CD14-positive monocyte (primary cell): ENCODE measurements at places on chromosomes 4 and X. TPM values are rescaled to one million over a fixed set of nuclear protein-coding genes. Genes with fewer than 3 reads are reported as not detected.

The GLRA2 gene
- polyA plus RNA-seq, result not detected

The CXCL11 gene
- 0.05 and 0.15 TPM in 2 replicates for polyA plus RNA-seq

The ARR3 gene
- polyA plus RNA-seq, result not detected

- H3K27ac ChIP-seq, result no peak overlapping the region
- no peaks in the 10 kb centered on the region for H3K4me1 ChIP-seq
- no peaks in the 10 kb centered on the region for H3K36me3 ChIP-seq
- H3K4me3 ChIP-seq, result no peak overlapping the region
Measured at GRCh38 chrX:126723881-126724280, 95.6 kb upstream of the PRR32 start.

DNA sequence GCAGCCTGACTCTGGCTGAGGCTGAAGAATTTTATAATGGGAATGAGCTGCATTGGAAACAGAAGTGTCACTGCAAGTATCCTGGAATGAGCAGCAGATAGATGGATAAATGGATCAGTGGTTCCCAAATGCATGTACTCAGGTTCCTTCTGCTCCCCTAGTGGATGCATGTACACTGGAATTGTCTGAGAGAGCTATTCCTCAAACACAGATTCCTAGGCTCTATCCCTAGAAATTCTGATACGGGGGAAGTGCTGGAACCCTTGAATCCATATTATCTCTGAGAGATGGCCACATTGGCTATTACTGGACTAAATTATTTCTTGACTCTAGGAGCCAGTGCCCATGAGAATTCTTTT lies 64.8 kb downstream of the TMEM131L start:
- H3K27ac ChIP-seq, result peak overlapping the region; percentile 78
- no peaks in the 10 kb centered on the region for H3K36me3 ChIP-seq
- H3K27me3 ChIP-seq, result no peaks in the 10 kb centered on the region
- no peak overlapping the region for H3K4me3 ChIP-seq
- peaks cover 50% of the 10 kb centered on the region for H3K4me1 ChIP-seq

- peaks cover 6% of the 10 kb centered on the region for H3K27me3 ChIP-seq
- peak; percentile 31 for DNase-seq
- H3K4me1 ChIP-seq, result peaks cover 26% of the 10 kb centered on the region
- no peaks in the 10 kb centered on the region for H3K36me3 ChIP-seq
Measured at GRCh38 chr4:1752284-1753041, 31.1 kb downstream of the TACC3 start.
